ENCODE measurements at places on chromosomes 7 and 10.

DNA sequence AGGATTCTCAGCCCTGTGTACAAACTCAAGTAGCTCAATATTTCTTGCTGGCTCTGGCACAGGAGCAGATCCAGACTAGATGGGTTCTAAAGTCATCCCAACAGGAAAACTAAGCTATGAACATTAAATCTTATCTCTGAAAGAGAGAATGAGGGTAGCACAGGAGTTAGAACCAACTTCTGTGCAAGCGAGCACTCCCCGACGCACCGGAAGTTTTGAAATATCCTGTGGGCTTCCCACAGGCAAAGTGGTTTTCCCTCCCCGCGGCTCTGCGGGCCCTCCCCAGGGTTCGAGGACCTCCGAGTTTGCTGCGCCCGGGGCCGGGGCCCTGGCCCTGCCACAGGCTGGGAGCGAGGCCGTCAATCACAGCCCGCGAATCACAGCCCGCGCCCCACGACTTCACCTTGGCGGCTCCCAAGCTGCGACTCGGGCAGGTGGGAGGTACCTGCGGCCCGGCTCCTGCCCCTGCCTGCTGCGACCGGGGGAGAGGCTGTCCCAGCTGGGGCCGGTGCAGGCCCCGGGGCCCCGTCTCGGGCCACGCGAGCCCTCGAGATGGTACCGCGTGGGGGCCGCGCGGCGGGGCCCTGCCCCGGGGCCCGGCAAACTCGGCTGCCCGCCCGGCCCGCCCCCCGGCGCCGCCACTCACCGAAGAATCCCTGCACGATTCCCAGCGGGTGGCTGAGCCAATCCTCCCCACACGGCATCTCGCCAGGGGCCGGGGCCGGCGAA is 598 bp downstream of the MCMBP start:
- peak; percentile 40 for DNase-seq

- no peak for DNase-seq
These were observed 22.6 kb downstream of the CPVL start for GRCh38 chr7:29123626-29124190.

DNA sequence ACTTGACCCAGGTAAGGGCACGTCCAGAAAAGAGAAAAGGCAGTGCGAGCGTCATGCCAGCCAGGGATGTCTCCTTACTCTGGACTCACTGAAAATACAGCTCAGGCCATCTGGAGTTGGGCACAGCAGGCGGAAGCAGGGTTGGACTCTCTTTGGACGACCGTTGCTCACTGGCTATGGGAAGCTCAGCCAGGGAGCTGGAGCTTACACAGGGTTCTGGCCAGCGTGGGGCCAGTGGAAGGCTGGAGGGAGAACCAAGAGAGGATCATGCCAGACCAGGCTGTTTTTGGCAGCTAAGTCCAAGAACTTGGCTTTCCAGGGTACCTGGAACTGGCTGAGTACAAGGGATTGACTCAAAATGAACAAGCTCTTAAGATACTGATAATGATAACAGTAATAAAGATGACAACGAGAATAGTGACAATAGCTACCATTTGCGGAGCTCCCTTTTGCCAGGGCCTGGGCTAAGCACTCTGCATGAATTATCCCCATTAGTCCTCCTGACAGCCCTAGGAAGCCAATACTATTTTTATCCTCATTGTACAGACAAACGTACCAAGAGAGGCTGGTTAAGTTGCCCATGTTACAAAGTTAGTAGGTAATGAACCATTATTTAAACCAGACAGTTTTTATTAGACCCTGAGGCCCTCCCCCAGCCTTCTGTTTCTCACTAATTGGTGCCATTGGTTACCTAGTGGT is 177.6 kb downstream of the PTPN20 start:
- DNase-seq = no peak

DNA sequence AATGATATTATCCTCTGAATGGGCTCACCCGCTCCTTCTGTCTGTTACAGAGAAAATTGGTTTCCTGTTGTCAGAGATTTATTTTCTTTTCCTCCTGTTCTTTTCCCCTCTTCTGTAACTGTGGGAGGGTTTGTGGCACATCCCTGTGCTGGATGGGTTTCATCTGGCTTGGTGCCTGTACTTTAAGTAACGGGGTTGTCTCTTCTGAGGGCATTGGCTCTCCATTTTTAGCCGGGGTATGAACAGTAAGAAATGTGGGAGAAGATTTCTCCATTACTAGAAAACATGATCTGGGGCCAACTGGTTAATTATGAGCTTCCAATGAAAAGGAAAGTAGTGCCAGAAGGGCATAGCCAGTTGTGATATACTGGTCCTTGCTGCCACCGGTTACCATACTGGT is 142.6 kb downstream of the SND1 start:
- no peak for DNase-seq
